Cardiac muscle cell (in vitro differentiated cells and primary cell): ENCODE measurements at places on chromosomes 4 and X. TPM values are rescaled to one million over a fixed set of nuclear protein-coding genes. Genes with fewer than 3 reads are reported as not detected.

DNA sequence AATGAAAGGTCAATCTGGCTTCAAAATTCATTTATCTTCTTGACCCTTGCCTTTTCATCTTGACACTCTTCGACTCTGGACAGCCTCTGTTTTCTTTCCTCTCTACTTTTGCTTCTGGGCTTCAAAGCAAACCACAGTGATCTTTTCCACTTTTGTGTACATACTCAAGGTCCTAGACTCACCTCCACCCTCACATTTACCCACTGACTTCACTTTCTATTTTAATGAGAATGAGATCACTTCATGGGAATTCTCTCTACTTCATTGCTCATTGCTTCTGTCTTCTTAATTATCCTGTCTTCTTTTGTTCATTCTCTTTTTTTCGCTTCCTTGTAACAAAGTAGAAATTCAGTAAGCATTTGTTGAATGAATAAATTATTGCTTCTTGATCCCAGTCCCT, 330.1 kb upstream of the HAND2 start:
- peaks cover 7% of the 10 kb centered on the region for H3K4me1 ChIP-seq
- no peaks in the 10 kb centered on the region for H3K36me3 ChIP-seq
- H3K27ac ChIP-seq: peak overlapping the region; percentile 20
- no peak overlapping the region for H3K4me3 ChIP-seq
- DNase-seq: no peak

The KLHL4 gene
- 32.6 TPM in 2 replicates for total RNA-seq

DNA sequence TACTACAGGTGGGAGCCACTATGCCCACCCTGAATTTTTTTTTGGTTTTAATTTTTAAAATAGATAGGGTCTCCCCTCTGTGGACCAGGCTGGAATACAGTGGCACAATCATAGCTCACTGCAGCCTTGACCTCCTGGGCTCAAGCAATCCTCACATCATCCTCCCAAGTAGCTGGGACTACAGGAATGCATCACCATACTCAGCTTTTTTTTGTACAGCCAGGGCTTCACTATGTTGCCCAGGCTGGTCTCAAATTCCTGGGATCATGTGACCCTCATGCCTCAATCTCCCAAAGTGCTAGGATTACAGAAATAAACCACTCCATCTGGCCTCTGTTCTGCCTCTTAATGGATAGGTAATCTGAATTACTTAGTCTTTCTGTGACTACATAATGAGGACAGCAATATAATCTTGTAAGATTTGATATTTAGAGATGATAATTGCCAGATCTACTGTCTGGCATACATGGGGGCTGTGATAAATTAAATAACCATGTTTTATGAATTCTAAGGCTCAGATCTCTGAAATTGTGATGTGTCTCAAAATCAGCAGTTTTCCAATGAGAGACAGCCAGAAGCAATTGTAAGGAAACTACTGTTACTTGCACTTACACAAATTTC, 26.7 kb downstream of the PDS5A start:
- H3K27me3 ChIP-seq: no peaks in the 10 kb centered on the region
- H3K4me3 ChIP-seq: no peak overlapping the region
- DNase-seq: no peak

The VCX2 gene
- not detected in 2 replicates for total RNA-seq

GRCh38 chrX:12975670-12975965, 708 bp downstream of the TMSB4X start:
- H3K4me3 ChIP-seq: peak overlapping the region; percentile 91
- H3K36me3 ChIP-seq: no peaks in the 10 kb centered on the region
- H3K4me1 ChIP-seq: no peaks in the 10 kb centered on the region
- H3K27me3 ChIP-seq: no peaks in the 10 kb centered on the region

The AMBN gene
- not detected in 2 replicates for total RNA-seq

- no peak overlapping the region for H3K4me3 ChIP-seq
- H3K27me3 ChIP-seq: no peaks in the 10 kb centered on the region
- peaks cover 3% of the 10 kb centered on the region for H3K4me1 ChIP-seq
- peak overlapping the region; percentile 39 for H3K27ac ChIP-seq
- peak; percentile 42 for DNase-seq
These were observed 37.4 kb upstream of the STS start for GRCh38 chrX:7109838-7110793.

DNA sequence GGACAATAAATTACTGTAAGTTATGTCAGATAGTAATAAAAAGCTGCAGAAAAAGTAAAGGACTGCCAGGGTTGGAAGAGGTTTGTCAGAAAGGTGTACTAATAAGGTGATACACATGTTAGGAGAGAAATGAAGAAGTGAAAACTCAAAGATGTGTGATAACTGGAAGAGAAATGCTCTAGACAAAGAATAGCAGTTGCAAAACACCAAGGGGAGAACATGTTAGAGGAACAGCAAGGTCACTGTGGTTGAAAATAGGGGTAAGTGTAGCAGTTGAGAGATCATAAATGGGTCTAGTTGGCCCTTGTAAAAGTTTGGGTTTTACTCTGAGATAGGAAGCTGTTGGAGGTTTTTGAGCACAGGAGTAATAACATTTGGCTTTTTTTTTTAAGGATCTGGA, 46.9 kb downstream of the HSPA4L start:
- no peak overlapping the region for H3K4me3 ChIP-seq
- no peak overlapping the region for H3K27ac ChIP-seq
- no peaks in the 10 kb centered on the region for H3K36me3 ChIP-seq

- H3K4me3 ChIP-seq: no peak overlapping the region
- no peaks in the 10 kb centered on the region for H3K4me1 ChIP-seq
- no peak overlapping the region for H3K27ac ChIP-seq
These were observed 149.2 kb upstream of the ANKRD50 start for GRCh38 chr4:124861761-124862160.

DNA sequence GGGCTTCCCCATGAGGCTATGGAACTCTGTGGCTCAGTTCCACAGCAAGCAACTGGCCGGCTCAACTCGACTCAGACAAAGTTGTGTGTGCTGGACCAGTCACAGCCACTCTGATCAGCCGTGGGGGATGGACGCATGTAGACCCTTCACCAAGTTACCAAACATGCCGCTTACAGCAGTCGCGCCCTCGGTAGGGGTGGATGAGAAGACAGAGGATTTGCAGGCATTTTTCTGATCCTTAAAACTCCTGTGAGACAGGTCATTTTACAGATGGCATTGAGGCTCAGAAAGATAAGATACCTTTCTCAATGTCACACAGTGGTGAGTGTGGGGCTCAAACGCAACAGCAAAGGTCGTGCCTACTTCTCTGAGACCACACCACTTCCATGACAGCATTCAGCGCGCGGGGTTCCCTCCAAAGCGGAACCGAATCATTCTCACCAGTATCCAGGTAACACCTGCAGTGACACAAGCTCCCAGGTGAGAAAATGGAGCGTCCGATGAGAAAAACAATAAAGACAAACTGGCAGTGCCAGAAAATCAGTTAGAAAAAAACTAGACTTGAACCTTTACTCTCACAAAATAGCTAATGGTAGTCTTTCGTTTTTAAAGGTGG, 83.6 kb downstream of the RELL1 start:
- no peaks in the 10 kb centered on the region for H3K4me1 ChIP-seq
- H3K4me3 ChIP-seq: no peak overlapping the region
- DNase-seq: no peak
- H3K27me3 ChIP-seq: no peaks in the 10 kb centered on the region

- no peaks in the 10 kb centered on the region for H3K4me1 ChIP-seq
- no peak overlapping the region for H3K27ac ChIP-seq
- DNase-seq: no peak
- H3K36me3 ChIP-seq: no peaks in the 10 kb centered on the region
These were observed 96.1 kb upstream of the SH3RF1 start for GRCh38 chr4:169366821-169367220.

DNA sequence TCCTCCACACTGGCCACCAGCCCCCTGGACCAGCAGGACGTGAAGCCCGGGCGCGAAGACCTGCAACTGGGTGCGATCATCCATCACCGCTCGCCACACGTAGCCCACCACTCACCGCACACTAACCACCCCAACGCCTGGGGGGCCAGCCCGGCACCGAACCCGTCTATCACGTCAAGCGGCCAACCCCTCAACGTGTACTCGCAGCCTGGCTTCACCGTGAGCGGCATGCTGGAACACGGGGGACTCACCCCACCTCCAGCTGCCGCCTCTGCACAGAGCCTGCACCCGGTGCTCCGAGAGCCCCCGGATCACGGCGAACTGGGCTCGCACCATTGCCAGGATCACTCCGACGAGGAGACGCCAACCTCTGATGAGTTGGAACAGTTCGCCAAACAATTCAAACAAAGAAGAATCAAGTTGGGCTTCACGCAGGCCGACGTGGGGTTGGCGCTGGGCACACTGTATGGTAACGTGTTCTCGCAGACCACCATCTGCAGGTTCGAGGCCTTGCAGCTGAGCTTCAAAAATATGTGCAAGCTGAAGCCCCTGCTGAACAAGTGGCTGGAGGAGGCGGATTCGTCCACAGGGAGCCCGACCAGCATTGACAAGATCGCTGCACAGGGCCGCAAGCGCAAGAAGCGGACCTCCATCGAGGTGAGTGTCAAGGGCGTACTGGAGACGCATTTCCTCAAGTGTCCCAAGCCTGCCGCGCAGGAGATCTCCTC, 600 bp downstream of the POU3F4 start:
- H3K4me3 ChIP-seq: peak overlapping the region; percentile 28
- H3K27me3 ChIP-seq: peaks cover 88% of the 10 kb centered on the region
- no peaks in the 10 kb centered on the region for H3K36me3 ChIP-seq
- DNase-seq: no peak

The GAGE12J gene
- total RNA-seq: not detected in 2 replicates

The FGF13 gene
- 23.7 and 26.4 TPM in 2 replicates for total RNA-seq

DNA sequence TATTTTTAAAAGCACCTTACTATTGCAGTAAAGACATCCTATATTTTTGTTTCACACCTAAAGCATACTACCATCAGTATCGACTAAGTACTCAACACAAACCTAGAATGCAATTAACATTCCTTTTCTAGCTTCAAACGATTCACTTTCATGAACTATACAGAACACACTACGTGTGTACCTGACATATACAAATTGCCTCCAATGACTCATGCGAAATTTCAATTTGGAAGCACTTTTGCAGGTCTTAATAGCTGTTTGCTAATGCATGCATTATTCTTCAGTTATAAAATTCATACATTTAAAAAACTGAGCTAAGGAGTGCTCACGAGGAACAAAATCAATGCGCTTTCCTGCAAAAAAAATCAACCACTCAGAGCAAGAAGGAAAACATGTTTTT, 19.7 kb upstream of the GPM6B start:
- no peak overlapping the region for H3K27ac ChIP-seq
- H3K4me3 ChIP-seq: no peak overlapping the region
- no peaks in the 10 kb centered on the region for H3K4me1 ChIP-seq
- no peaks in the 10 kb centered on the region for H3K27me3 ChIP-seq
- DNase-seq: no peak

DNA sequence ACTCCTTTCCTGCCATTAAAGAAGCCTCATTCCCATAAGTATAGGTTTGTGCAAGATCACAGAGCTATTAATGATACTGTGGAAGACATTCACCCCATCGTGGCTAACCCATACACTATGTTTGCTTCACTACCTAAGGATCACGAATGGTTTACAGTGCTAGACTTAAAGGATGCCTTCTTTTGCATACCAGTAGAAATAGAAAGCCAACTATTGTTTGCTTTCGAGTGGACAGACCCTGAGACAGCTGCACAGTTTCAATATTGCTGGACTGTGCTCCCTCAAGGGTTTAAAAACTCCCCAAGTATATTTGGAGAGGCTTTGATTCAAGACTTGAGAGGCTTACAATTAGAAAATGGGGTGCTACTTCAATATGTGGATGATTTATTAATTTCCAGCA, 16.0 kb upstream of the PAPSS1 start:
- H3K4me3 ChIP-seq: no peak overlapping the region
- no peak overlapping the region for H3K27ac ChIP-seq
- H3K27me3 ChIP-seq: no peaks in the 10 kb centered on the region
- DNase-seq: no peak
- H3K4me1 ChIP-seq: peaks cover 16% of the 10 kb centered on the region

GRCh38 chr4:120771907-120772306, 150.6 kb downstream of the PRDM5 start:
- no peak overlapping the region for H3K27ac ChIP-seq
- H3K4me1 ChIP-seq: no peaks in the 10 kb centered on the region

The HSFX2 gene
- total RNA-seq: not detected in 2 replicates

GRCh38 chr4:40256329-40256728, 59.5 kb downstream of the RHOH start:
- no peak for DNase-seq
- no peak overlapping the region for H3K27ac ChIP-seq
- H3K4me3 ChIP-seq: no peak overlapping the region
- H3K4me1 ChIP-seq: no peaks in the 10 kb centered on the region
- no peaks in the 10 kb centered on the region for H3K36me3 ChIP-seq

- H3K4me3 ChIP-seq: no peak overlapping the region
- peak; percentile 19 for DNase-seq
- no peaks in the 10 kb centered on the region for H3K27me3 ChIP-seq
- no peak overlapping the region for H3K27ac ChIP-seq
These were observed 253.3 kb downstream of the NAP1L3 start for GRCh38 chrX:93420090-93420489.

- H3K27me3 ChIP-seq: no peaks in the 10 kb centered on the region
- no peak overlapping the region for H3K27ac ChIP-seq
- H3K4me1 ChIP-seq: no peaks in the 10 kb centered on the region
- no peak overlapping the region for H3K4me3 ChIP-seq
- no peak for DNase-seq
These were observed 87.5 kb downstream of the SPANXN3 start for GRCh38 chrX:143429811-143430210.

The CSAG2 gene
- not detected in 2 replicates for total RNA-seq

DNA sequence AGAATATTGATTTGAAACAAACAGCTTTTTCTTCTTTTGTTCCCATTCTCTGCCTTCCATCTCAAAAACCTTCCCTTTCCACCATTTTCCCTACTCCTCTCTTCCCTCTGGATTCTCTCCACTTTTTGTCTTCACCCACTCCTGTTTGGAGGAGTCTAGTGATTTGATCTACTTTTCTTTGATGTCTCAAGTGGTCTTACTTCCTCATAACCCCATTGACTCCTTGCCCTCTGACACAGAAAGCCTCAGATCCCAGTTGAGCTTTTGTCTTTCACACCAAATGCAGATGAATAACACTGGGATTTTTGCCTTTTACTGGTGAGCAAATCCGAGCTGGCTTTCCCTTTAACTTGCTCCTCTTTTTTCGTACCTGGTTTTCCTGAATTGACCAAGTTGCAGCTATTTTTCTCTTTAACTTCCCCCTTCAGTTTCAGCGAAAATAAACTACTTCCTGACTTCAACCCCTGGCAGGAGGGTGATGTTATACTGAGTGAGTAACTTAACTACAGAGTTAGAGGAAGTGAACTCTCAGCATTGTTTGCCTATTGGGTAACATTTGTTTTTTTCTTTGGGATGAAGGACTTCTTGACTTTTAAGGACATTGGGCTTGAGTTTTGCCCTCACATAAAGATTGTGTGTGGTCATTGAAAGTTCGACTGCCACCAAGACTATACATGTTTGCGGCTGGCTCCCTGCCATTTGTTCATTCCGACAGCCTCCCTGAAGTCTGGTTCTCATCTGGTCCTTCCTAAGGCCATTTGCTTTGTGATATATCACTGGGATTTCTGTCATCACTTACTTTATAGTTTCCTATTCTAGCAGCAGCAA, 392.8 kb upstream of the NR3C2 start:
- peak overlapping the region; percentile 16 for H3K27ac ChIP-seq
- H3K27me3 ChIP-seq: no peaks in the 10 kb centered on the region
- H3K4me1 ChIP-seq: peaks cover 15% of the 10 kb centered on the region
- no peak overlapping the region for H3K4me3 ChIP-seq
